LNCaP clone FGC (cell line): ENCODE measurements at places on chromosomes 2 and 18.

- no peak for DNase-seq
Measured at GRCh38 chr2:228653884-228654283, 472.4 kb upstream of the SPHKAP start.

GRCh38 chr2:199261239-199261638 is 196.5 kb downstream of the SATB2 start:
- DNase-seq, result no peak

DNA sequence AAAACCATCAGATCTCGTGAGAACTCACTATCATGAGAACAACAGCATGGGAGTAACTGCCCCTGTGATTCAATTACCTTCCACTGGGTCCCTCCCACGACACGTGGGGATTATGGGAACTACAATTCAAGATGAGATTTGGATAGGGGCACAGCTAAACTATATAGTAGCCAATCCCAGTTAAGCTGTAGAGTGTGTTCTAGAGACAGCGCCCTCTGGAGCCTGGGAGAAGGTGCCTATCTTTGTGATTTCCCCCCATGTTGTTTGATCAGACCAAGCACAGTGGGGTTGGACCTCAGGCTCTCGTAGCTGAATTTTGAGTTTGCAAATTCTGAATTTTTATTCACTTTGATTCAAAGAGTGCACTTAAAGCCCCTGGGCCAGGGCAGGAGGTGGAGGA is 108.2 kb upstream of the TWIST2 start:
- DNase-seq, result no peak

DNA sequence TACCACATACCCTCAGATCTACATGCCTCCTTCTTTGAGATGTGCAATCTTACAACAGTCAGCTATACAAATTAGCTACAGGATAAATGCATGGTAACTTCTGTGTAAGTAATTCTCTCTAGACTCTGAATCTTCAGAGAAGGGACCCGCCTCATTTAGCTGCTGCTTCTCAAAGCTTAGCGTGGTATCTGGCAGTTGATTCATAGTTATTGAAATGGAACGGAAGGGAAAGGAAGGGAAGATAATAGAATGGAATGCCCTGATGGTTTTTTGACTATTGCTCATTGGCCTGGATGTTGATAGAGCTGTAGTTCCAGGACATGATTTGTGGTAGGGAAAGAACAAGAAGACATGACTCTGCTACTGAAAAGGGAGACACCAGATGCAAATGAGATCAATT is 498.1 kb upstream of the CRIM1 start:
- no peak for DNase-seq

GRCh38 chr2:99386011-99386410 is 48.8 kb downstream of the EIF5B start:
- DNase-seq, result no peak
